ENCODE measurements at places on chromosomes 7 and 10. TPM values are rescaled to one million over a fixed set of nuclear protein-coding genes. Genes with fewer than 3 reads are reported as not detected.

DNA sequence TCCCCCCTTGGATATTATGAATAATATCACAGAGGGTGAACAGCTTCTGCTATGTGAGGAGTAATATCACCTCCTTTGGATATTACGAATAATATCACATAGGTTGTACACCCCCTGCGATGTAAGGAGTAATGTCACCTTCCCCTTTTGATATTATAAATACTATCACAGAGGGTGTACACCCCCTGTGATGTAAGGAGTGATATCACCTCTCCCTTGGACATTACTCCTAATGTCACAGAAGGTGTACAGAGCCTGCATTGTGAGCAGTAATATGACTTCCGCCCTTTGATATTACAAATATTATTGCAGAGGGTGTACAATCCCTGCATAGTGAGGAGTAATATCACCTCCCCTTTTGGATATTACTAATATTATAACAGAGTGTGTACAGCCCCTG lies 9.2 kb upstream of the TMEM225B start:
- H3K27me3 ChIP-seq: no peaks in the 10 kb centered on the region
- H3K4me1 ChIP-seq: no peaks in the 10 kb centered on the region
- H3K27ac ChIP-seq: no peak overlapping the region
- no peak for DNase-seq
- H3K4me3 ChIP-seq: no peak overlapping the region
- no peaks in the 10 kb centered on the region for H3K36me3 ChIP-seq

SFTPA1 gene
- polyA plus RNA-seq: 3.2 TPM

PODXL gene
- 2.9 TPM for polyA plus RNA-seq

GRCh38 chr10:17033529-17034260 lies 95.9 kb downstream of the CUBN start:
- no peaks in the 10 kb centered on the region for H3K27me3 ChIP-seq
- no peak for DNase-seq
- peaks cover 4% of the 10 kb centered on the region for H3K4me1 ChIP-seq
- H3K27ac ChIP-seq: no peak overlapping the region
- no peaks in the 10 kb centered on the region for H3K36me3 ChIP-seq

DNA sequence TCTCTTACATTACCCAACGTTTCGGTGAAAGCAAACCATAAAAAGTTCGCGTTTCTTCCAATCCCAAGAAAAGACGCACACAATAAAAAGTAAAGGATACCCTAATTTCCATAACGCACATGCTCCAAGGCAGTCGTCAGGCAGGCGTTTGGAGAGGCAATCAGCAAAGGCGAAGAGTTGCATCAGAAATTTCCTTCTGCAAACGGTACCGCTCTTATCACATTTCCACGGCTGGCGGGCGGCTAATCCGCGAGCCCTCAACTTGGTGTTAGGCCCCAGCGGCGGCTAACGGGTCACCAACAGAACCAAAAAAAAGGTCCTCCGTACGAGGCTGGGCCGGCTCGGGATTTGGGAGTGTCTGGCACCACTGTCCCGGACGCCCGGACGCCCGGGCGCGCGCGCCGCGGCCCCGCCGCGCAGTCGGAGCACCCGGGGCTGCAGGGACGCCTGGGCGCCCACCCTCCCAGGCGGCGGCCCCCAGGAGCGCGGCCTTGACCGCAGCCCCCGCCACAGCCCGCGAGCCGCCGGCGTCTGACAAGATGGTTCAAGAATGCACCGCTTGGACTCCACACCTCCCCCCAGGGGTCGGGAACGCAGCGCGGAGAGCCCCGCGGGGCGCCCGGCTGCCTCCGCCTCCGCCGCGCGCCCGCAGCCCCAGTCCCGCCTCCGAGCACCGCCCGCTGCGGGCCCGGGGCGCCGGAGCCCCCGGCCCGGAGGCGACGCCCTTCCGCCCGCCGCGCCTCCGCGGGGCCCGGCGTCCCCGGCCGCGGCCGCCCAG lies 9.8 kb upstream of the GRB10 start:
- H3K36me3 ChIP-seq: no peaks in the 10 kb centered on the region
- no peaks in the 10 kb centered on the region for H3K27me3 ChIP-seq
- no peak for DNase-seq
- peak overlapping the region; percentile 61 for H3K4me3 ChIP-seq

AGR2 gene
- polyA plus RNA-seq: 228 TPM

GRCh38 chr7:8714791-8715190 lies 281.4 kb downstream of the NXPH1 start:
- DNase-seq: no peak
- H3K27me3 ChIP-seq: no peaks in the 10 kb centered on the region
- H3K4me3 ChIP-seq: no peak overlapping the region
- H3K27ac ChIP-seq: no peak overlapping the region
- H3K36me3 ChIP-seq: no peaks in the 10 kb centered on the region
- no peaks in the 10 kb centered on the region for H3K4me1 ChIP-seq

GRCh38 chr10:86646532-86646931 lies 7.8 kb upstream of the OPN4 start:
- H3K4me3 ChIP-seq: no peak overlapping the region
- no peak for DNase-seq
- peaks cover 5% of the 10 kb centered on the region for H3K4me1 ChIP-seq
- no peaks in the 10 kb centered on the region for H3K27me3 ChIP-seq
- no peak overlapping the region for H3K27ac ChIP-seq

DNA sequence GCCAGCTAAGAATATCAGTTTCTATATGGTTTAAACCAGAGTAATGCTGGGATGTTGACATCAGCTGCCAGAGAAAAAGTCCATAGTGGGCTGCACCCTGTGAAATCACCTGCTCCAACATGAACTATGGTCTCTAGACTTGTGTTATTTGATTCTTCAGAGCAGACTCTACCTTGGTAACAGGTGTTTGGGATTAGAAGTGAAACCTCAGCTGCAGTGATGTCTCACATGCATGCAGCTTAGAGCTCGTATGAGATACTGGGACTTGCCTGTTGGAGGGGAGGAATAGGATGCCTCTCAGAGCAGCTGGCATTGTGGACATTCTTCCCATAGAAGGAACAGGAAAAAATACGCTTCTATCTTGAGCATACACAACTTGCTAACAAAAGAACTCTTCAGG lies 287.1 kb upstream of the CSTF2T start:
- H3K27me3 ChIP-seq: no peaks in the 10 kb centered on the region
- H3K4me3 ChIP-seq: no peak overlapping the region
- peak; percentile 39 for DNase-seq
- H3K36me3 ChIP-seq: no peaks in the 10 kb centered on the region
- H3K4me1 ChIP-seq: no peaks in the 10 kb centered on the region
- H3K27ac ChIP-seq: no peak overlapping the region

C10orf53 gene
- polyA plus RNA-seq: not detected

EDRF1 gene
- polyA plus RNA-seq: 5.5 TPM

PANK1 gene
- 2.0 TPM for polyA plus RNA-seq

DNA sequence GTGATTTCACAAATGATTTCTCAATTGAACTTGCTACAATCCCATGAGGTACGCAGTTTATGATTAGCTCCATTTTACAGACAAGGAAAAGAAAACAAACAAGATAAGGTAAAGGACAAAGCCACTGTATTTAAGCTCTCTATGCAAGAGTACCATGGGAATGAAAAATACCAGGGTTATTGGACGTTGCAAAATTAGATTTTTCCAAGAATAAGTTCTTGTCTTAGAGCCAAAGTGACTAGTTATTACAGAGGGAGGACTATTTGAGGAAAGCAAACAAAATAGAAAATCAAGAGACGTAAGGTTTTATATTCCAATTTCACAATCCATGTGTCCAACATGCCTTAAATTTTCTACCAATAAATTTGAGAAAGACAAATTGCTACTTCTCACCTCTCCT lies 97.9 kb upstream of the PTN start:
- H3K27ac ChIP-seq: no peak overlapping the region
- DNase-seq: no peak
- no peaks in the 10 kb centered on the region for H3K27me3 ChIP-seq
- no peaks in the 10 kb centered on the region for H3K36me3 ChIP-seq
- H3K4me3 ChIP-seq: no peak overlapping the region

- no peak overlapping the region for H3K4me3 ChIP-seq
- H3K27me3 ChIP-seq: no peaks in the 10 kb centered on the region
- H3K27ac ChIP-seq: no peak overlapping the region
- H3K36me3 ChIP-seq: no peaks in the 10 kb centered on the region
- DNase-seq: no peak
- H3K4me1 ChIP-seq: no peaks in the 10 kb centered on the region
These were observed 186.0 kb upstream of the CACNA2D1 start for GRCh38 chr7:82629583-82629982.

- H3K4me3 ChIP-seq: no peak overlapping the region
- no peak overlapping the region for H3K27ac ChIP-seq
- DNase-seq: no peak
- H3K4me1 ChIP-seq: no peaks in the 10 kb centered on the region
These were observed 12.7 kb downstream of the TAS2R60 start for GRCh38 chr7:143455942-143456341.

DNA sequence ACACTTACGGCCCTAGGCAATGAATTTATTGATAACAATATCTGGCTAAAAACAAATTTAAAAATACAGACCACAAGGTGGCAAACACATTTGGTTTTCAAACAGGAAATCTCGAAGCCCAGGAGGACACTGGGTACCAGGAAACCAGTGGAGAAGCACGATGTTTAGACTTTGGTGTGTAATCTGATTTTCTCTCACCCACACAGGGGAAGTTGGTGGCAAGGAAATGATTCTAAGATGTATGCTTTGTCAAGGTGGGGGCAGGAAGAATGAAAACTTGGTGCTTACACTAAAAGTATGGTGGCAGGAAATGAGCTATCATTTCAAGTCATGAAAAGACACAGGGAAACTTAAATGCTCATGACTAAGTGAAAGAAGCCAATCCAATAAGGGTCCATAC lies 113.2 kb upstream of the ANKRD1 start:
- no peaks in the 10 kb centered on the region for H3K36me3 ChIP-seq
- no peak overlapping the region for H3K4me3 ChIP-seq
- DNase-seq: peak; percentile 32
- peaks cover 20% of the 10 kb centered on the region for H3K4me1 ChIP-seq

DNA sequence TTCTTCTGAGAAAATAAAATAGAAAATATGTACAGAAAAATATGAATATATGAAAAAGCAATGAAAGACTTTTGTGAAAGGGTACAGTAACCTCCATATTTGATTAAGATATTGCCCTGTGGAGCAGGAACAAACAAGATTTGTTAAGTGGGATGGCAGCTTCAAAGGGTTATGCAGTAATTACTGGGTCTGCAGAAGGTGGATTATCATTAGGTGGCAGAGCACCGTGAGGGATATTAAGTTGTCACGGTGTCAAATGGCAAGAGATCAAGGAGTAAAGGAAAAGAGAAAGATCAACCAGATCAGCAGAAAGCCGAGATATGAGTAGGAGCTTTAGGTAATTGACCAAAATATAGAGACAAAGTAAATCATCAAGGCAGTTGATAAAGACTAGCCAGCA lies 44.1 kb downstream of the DGKB start:
- no peak overlapping the region for H3K4me3 ChIP-seq
- H3K27me3 ChIP-seq: no peaks in the 10 kb centered on the region
- DNase-seq: no peak
- H3K27ac ChIP-seq: no peak overlapping the region
- H3K4me1 ChIP-seq: peaks cover 9% of the 10 kb centered on the region

DNA sequence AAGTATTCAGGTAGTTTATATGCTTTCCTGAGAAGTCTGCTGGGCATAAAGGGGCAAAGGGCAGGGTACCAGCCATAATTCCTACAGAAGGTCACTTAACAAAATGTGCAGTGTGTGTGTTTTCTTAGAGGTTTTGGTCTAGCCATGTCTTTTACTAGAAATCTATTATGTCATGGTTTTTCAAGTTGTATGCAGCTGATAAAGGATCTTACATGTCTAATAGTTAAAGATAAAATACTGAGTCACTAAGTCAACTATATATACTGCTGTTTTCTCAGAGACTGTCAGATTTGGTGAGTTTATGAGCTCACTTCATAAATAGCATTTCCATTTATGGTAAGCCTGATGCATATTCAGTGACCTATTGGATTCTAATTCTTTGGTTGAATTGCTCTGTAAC lies 7.7 kb downstream of the CASP2 start:
- peaks cover 95% of the 10 kb centered on the region for H3K36me3 ChIP-seq
- no peak overlapping the region for H3K4me3 ChIP-seq
- H3K27me3 ChIP-seq: no peaks in the 10 kb centered on the region
- H3K27ac ChIP-seq: no peak overlapping the region
- peaks cover 12% of the 10 kb centered on the region for H3K4me1 ChIP-seq

IFIT5 gene
- 8.9 TPM for polyA plus RNA-seq

DNA sequence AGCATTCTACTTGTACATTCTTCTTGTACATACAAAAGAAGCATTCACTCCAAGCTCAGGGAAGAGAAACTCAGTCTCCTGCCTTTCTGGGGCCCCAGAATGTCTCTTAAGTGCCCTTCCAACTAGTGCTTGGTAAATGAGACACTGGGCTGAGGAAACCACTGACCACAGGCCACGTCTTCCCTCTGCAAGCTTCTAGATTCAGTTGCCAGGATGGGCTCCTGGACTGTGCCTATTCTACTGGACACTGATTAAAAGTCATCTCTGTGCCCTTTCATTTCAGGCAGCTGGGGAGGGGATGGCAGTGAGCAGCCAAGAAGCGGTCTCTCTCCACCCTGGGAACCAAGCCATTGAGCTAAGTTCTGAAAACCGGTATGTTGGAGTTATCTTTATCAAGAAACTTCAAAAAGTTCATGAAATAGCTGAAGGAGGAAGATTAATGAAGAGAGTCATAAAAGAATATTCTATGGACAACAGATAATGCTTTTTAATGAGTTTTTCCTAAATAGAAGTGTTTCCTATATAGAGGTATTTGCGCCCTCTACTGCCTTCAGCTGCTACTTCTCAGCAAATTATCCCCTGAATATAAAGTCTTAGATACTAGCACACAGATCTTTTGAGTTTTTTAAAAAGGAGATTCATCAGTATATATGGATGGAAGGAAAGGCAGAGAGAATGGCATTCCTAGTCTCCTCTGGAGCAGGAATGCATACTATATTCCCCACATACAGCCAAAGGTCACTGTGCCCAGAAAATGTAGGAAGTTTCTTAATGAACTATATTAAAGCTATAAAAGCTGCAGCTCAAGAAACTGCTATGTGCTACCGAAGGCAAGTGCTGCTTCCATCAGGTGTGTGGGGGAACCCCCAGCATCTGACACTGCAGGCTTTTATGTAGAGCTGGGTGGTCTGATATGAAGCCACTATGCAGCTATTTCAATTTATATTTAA lies 8.4 kb upstream of the IFIT1B start:
- H3K4me3 ChIP-seq: no peak overlapping the region
- no peaks in the 10 kb centered on the region for H3K36me3 ChIP-seq
- H3K4me1 ChIP-seq: peaks cover 27% of the 10 kb centered on the region
- DNase-seq: peak; percentile 70

- H3K4me1 ChIP-seq: peaks cover 18% of the 10 kb centered on the region
- H3K4me3 ChIP-seq: no peak overlapping the region
- DNase-seq: peak; percentile 86
- H3K27me3 ChIP-seq: no peaks in the 10 kb centered on the region
These were observed 3.3 kb downstream of the PLXDC2 start for GRCh38 chr10:19819419-19820033.

DNA sequence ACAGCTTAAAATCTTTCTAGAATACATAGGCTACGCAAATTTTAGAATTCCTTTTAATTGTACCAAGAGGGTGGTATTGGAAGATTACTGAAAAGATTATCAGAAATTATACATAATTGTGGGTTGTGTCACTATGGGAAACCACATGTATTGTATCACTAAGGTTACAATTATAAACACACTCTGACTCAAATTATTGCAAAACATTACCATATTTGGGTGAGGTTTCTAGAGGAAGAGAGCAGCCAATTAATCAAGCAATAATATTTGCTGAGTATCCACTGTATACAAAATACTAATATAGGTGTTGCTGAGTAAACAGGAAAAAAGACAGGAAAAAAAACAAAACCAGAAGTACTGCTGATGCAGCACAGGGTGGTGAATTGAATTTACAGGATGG lies 3.1 kb upstream of the CAPZA2 start:
- no peak overlapping the region for H3K4me3 ChIP-seq
- DNase-seq: no peak
- H3K36me3 ChIP-seq: no peaks in the 10 kb centered on the region
- H3K27me3 ChIP-seq: no peaks in the 10 kb centered on the region
- H3K27ac ChIP-seq: no peak overlapping the region

Measured in stomach (tissue), 19 donors.